ENCODE measurements at places on chromosomes 6 and 20.

GRCh38 chr20:4666001-4666479, 55.7 kb upstream of the PRND start:
- DNase-seq: peak; percentile 46

GRCh38 chr6:89475101-89475500, 42.1 kb downstream of the ANKRD6 start:
- no peak for DNase-seq

GRCh38 chr6:63689421-63689820, 53.8 kb downstream of the PHF3 start:
- no peak for DNase-seq

DNA sequence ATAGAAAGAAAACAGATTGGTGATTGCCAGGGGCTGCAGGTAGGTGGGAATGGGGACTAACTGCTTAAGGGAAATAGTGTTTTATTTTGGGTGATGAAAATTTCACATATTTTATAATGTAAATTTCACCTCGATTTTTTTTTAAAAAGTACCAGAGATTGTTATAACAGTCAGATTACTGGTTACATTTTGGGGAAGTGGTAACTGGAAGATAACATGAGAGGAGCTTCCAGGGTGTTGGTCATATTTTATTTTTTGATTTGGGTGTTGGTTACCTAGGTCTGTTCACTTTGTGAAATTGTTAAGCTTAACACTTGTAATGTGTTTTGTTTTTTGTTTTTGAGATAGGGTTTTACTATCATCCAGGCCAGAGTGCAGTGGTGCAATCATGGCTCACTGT, 17.2 kb upstream of the CRIP3 start:
- no peak for DNase-seq

DNA sequence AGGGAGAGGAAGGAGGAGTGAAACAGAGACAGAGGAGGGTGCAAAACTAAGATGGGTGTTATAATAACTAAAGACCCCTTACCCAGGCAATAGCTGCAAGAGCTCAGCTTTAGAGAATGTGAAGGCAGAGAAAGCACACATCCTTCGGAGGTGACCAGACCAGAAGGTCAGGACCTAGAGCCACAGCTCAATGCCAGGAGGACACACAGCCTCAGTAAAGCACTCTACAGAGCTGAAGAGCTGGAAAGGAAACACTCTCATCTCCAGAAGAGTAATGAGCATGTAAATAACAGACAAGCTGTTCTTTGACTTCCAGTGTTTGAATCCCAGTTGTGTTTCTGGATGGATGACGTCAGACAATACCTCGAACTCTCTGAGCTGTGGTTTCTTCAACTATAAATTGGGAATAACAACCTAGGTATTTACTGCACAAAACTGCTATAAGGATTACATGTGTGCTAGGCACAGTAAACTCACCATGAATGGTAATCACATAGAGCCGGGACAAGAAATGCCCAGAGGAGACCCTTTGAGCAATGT, 63.2 kb downstream of the MAP3K5 start:
- DNase-seq: no peak

DNA sequence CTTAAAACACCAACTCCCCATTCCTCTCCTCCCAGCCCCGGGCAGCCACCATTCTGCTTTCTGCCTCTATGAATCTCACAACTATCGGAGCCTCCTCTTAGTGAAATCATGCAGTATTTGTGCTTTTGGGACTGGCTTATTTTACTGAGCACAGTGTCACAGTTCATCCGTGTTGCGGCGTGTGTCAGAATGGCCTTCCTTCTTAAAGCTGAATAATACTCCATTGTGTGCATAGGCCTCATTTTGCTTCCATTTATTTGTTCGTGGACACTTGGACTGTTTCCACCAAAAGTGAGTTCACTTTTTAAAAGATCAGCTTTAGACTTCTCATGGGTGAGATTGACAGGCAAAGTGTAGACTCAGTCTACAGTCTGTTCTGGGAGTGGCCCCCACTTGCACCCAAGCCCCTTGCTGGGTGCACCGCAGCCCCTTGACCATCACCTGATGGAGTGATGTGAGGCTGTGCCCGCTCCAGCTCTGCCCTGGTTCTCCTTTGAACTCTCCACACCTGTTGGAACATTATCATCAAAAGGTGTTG, 12.6 kb downstream of the DUSP22 start:
- DNase-seq: no peak

DNA sequence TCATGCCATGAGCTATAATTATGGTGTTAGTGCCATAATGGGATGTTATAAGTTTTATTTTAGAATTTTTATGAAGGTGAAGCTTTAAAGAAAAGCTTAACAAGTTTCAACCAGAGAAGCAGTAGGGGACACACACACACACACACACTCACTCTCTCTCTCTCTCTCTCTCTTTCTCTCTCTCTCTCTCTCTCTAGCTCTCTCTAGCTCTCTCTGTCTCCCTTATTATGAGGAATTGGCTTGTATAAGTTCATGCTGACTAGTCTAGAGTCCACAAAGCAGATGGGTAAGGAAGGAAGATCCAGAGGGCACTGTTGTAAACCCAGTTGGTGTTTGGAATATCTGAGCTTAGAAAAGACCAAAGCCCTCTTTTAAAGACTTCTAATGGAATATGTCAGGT, 102.4 kb downstream of the QKI start:
- DNase-seq: no peak

GRCh38 chr6:163231356-163232014, 183.0 kb upstream of the QKI start:
- no peak for DNase-seq
